ENCODE measurements at places on chromosomes 1 and 21.

- no peak for DNase-seq
Measured at GRCh38 chr1:237867380-237867888, 23.3 kb downstream of the ZP4 start.

DNA sequence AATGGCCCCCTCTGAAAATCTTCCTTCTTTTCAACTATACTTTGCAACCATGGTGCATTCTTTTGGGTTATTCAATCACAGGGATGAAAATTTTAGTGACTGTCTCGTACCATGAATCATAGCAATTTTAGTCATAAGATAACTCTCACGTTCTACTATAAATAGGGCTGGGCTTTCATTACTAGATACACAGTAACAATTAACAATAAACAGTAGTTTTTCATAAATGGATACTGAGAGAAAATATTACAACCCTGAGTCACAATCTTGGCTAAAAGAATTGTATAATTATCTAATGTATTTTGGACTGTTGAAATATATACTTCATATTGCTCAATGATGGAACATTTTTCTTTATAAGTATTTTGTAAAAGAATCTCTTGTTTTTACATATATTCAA, 96.1 kb downstream of the TEX35 start:
- DNase-seq, result no peak

DNA sequence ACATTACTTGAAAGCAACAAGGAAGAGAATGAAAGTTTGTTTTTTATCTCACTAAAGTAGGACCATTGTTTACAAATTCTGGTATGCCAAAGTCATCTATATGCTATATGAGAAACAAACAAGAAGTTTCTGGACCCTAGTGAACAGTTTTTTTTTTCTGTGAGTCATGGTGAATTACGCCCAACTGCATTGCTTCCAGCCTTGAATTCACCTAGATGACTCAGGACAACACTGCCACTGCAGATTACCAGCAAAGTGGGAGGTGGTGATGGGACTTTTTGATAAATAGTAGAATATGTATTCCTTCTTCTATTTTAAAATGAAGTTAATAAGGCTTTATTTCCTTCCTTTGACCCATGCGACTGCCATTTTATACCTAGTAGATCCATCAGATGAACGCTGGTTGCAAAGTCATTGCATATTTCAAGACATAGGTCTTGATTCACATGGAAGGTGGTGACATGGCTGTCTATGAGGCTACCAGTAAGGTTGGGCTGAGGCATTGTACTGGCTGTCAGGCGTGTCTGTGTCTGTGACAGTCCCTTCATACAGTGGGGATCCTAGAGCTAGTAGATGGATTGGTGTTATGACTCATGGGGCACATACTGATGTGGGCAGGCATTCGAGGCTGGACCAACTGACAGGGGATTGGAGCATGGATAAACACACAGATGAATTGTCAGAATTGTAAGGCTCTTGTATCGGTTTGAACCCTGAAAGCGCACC, 49.1 kb upstream of the APOBEC4 start:
- DNase-seq, result no peak

DNA sequence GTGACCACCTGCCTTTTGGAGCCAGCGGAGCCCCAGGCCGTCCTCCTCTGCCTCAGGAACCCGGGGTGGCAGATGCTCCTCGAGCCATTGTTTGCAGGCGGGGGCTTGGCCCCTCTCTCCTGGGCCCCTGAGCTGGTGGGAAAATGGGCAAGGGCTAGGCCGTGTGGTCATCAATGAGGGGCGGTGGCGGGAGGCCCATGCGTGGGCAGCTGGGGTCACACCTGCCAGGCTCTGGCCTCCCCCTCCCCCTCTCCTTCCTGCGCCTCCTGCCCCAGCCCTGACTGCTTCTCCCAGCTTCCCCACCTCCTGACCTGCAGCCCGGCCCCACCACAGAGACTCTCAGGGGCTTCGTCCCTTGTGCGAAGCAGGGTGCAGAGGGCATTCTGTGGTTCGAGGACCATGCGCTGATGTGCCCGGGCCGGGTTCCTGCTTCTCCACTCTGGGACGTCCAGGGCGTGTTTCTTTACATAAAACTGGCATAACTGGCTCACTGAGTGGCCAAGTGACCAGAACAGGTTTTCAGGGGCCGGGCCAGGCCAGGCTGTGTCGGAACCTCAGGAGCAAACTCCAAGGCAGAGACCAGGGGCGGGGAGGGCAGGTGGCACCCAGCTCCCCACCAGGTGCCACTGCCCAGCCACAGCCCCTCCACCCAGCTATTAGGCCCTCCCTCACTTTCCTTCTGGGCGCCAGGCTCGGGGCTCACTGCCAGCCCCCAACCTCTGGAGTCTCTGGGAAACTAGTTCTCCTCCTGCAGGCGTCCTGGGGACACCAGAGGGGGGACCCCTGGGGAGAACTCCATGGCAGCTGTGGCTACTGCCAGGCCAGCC, 9.3 kb downstream of the SAMD11 start:
- no peak for DNase-seq

- no peak for DNase-seq
Measured at GRCh38 chr1:166167572-166167925, 748 bp upstream of the FAM78B start.

All from stimulated activated CD8-positive, alpha-beta memory T cell treated with anti-CD3 and anti-CD28 coated beads, Interleukin-12 subunit alpha, Interleukin-12 subunit beta, amount 100 ng/mL, for 1 hour (primary cell).